ENCODE measurements at places on chromosomes 13 and 19.

GRCh38 chr13:42946927-42947326 is 45.1 kb downstream of the EPSTI1 start:
- no peak for DNase-seq

DNA sequence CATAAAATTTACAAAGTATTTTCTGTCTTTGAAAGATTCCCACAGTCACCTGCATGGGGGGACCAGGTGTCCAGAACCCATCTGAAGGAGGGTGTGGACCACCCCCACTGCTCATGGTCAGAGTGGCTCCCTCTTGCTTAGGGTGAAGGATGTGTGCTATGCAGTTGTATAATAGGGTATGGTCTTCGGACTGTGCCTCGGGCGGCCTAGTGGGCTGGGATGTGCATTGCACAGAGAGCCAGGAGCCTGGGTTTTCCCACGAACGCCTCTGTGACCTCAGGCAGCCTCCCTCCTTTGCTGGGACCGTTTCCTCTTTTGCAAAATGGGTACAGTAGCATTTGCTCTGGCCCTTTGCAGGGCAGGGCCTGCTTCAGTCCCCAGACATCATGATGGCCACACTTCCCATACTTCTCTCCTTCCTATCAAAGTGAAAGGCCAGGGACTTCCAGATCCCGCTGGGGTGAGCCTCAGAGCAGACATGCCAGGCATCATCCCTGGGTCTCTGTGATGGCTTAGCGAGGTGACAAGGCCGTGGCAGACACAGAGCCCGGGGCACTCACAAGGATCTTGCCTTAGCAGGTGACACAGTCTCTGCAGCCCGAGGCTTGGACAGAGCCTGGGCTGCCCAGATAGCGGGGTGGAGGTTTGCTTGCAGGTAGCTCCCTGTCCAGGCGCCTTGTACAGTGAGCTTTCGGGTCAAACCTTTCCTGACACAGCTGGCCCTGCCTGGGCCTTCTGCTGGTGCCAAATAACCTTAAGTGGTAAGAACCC is 59.4 kb upstream of the ZNF536 start:
- DNase-seq = no peak

DNA sequence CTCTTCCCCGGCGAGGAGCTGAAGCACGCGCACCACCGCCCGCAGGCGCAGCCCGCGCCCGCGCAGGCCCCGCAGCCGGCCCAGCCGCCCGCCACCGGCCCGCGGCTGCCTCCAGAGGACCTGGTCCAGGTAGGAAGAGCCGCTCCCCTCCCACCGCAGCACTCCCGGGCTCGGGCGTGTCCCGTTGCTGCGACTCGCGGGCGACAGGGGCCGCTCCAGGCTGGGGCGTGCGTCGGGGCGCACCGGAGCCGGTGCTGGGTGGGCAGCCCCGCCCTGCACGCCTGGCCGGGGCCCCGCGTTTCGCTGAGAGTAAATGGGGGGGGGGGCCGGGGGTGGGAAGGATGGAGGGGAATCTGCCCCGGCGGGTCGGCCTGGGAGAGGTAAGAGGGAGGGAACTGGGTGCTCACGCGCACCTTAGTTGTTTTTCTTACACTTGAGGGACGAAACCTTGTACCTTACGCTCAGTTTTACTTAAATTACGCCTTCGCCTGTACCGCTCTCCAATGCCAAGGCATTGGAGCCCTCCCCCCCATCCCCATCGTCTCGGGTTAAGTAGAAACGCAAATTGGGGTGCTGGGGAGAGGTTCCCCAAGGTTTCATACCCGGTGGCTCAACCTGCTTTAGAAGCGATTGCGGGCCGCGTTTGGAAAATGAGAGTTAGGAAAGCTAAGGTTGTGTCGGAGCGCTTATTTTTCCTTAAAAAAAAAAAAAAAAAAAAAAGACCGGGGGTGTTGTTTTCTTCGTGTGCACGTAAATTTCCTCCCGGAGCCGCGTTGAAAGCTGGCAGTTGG is 850 bp downstream of the KLF5 start:
- DNase-seq = peak; percentile 16

DNA sequence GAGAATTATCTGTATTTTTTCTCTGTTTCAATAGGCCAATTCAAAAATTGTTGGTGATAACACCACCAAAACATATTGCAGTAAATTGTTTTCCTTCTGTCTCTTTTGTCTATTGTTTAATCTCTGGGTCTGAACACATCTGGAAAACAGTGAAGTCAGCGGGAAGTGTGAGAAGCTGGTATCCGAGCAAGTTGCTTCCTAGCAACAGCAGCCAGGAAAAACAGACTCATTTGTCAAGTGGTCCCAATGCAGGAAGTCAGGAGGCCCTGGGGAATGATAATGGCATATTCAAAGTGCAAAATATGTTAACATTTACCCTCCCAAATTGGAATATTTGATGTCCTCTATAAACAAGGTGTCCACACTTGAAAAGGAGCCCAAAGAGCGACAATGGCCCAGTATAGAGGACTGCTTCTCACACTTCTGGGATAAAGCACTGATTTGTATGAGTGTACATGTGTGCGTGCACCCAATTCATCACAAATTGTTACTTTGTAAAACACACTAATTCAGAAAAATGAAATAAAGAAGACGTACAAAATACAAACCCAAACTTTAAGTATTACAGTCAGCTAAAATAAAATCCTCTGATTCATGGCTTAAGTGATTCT is 515.0 kb downstream of the TBC1D4 start:
- DNase-seq = no peak

DNA sequence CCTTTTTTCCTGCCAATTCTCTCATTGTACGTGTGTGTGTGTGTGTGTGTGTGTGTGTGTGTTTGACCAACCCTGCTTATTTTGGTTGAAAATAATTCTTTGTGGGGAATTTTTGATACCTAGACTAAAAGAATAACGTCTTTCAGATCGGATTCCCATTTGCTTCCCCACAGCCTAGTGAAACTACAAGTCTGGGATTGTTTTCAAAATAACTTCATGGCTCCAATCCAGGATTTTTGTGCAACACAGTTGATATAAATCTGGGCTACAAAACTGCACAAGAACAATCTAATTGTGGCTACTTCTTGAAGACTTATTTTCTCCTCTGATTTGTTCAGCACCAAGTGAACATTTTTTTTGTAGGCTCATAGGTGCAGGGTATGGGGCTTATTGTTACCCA is 332.8 kb upstream of the MIR17HG start:
- no peak for DNase-seq

DNA sequence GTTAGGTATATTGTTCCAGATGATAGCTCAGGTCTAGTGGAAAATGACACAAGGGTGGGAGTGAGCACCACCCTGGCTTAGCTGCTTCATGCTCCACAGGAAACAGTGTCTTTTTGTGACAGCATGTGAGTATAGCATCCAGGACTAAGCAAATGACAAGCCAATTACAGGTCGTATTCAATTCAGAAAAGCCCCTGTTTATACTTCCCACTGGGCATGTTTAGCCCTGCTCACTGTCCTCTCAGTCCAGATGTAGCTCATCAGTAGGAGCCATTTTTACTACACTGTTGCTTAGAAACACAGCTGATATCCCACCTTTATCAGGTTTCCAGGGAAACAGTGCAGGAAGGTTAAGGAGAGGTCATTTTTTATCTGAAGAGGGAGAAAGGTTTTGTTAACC is 8.0 kb downstream of the ABHD13 start:
- no peak for DNase-seq

Measured in stimulated activated CD8-positive, alpha-beta memory T cell treated with anti-CD3 and anti-CD28 coated beads, Interleukin-15, amount 100 ng/mL, for 48 hours (primary cell).